AG08396 (cell line): ENCODE measurements at places on chromosomes 5 and 9.

DNA sequence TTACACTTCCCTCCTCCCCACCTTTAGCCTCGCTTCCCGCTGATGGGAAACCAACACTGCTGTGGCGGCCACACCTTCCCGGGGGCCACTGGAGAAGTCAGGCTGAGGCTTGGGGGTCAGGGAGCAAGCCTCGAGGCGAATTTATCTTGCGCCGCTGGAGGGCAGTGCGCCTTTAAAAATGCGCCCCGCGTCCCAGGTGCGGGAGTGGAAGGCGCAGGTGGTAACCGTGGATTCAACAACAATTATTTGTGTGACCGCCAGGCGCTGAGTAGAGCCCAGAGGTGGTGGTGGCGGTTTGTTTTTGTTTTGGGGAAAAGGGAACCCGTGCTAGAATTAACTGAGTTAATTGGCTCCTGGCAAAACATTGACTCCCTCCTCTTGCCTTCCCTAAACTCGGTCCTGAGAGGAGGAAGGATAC lies 1.1 kb downstream of the CFAP77 start:
- peak; percentile 40 for DNase-seq

DNA sequence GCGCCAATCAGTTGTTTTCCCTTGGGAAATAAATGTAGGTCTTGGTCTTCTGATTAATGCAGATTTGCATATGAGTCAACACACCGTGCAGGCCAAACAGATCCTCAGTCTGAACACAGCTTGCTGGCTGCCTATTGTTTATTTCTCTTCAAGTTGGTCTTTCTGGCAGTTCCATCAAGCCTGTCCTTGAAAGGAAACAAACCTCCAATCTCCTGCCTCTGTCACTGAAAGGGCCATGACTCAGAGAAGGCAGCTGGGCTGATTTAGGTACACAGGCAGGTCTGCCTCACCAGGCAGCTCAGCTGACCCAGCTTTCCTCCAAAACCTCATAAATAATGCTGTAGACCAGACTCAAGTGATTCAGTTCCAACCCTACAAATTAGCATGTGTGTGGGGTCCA lies 175.9 kb downstream of the MAN2A1 start:
- peak; percentile 63 for DNase-seq

DNA sequence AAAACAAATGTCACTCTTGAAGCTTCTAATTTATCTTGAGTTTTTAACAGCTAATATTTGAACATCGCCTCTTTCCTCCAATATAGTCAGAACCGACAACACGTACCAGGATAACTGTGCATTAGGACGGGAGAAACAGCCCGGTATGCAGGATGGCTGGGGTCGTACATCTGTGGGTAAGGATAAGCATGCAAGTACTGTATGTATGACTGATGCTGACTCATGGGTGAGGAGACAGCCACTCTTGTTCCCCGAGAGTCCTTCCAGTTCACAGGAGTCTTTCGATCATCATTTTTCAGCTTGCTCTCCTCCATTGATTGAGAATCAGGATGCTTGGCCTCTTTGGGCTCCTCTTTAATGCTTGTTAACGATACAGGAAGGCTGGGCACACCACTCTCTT lies 102.3 kb downstream of the ZNF608 start:
- DNase-seq: no peak

- DNase-seq: no peak
These were observed 112.6 kb downstream of the SAXO1 start for GRCh38 chr9:18920141-18921084.

GRCh38 chr5:176812269-176813259 lies 2.2 kb downstream of the UNC5A start:
- DNase-seq: peak; percentile 72

- no peak for DNase-seq
These were observed 53.9 kb downstream of the CFAP95 start for GRCh38 chr9:69874301-69875060.

DNA sequence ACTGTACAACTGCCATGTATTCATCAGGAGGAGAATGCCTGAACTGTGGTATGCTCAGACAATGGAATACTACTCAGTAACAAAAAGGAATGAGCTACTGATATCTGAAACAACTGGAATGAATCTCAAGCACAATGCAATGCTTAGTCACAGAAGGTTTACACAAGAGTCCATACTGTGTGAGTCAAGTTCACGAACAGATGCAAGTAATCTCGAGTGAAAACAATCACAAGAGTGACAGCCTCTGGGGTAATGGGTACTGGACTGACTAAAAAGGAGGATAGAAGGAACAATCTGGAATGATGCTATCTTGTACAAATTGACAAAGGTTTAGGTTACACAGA lies 19.5 kb upstream of the GOLGA1 start:
- peak; percentile 29 for DNase-seq

DNA sequence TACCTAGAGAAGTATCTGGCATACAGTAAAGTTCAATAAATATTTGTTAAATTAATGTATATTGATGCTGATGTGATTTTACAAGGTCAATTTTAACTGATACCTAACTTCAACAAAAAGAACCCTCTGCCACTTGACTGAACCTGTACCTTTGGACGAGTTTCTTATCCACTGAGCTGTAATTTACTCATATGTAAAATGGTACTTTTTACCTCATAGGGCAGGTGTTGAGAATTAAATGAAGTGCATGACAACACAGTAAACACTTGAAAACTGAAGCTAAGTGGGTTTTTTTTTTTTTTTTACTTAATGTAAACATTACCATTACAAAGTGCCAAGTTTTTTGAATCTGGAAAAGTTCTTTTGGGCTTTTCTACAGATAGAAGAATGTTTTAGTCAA lies 15.4 kb downstream of the NIPSNAP3B start:
- DNase-seq: no peak

- DNase-seq: no peak
These were observed 27.5 kb downstream of the FNIP1 start for GRCh38 chr5:131769336-131769735.

- DNase-seq: no peak
These were observed 12.4 kb upstream of the TYRP1 start for GRCh38 chr9:12680757-12681156.

DNA sequence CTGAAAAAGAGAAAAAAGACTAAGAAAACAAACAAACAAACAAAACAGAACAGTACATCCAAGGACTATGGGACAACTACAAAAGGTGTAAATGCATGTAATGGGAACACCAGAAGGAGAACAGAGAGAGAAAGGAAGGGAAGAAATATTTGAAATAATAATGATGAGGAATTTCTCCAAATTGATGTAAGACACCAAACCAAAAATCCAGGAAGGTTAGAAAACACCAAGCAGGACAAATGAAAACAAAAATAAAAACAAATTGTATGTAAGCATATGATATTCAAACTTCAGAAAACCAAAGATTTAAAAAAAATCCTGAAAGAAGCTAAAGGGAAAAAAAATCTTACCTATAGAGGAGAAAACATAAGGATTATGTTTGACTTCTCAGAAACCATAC lies 125.9 kb upstream of the ACTBL2 start:
- no peak for DNase-seq

GRCh38 chr5:94057655-94058054 lies 316.3 kb upstream of the POU5F2 start:
- DNase-seq: no peak

DNA sequence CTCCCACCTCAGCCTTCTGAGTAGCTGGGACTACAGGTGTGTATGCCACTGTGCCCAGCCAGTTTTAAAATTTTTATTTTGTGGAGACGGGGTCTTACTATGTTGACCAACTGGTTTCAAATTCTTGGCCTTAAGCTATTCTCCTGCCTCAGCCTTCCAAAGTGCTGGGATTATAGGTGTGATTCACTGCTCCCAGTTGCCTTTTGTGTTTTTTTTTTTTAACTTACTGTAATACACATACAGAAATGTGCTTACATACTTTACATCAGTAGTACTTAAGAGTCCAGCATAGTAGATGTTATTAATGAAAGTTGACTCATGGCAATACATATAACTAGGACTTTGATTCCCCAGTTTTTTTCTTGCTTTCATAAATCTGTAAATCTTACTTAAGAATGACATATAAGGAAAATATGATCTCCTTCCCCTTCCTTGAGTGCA lies 4.7 kb downstream of the MAN2A1 start:
- DNase-seq: no peak

- no peak for DNase-seq
These were observed 19.2 kb downstream of the IRF1 start for GRCh38 chr5:132471151-132471907.

GRCh38 chr9:70262948-70263347 lies 4.2 kb downstream of the SMC5 start:
- DNase-seq: no peak

DNA sequence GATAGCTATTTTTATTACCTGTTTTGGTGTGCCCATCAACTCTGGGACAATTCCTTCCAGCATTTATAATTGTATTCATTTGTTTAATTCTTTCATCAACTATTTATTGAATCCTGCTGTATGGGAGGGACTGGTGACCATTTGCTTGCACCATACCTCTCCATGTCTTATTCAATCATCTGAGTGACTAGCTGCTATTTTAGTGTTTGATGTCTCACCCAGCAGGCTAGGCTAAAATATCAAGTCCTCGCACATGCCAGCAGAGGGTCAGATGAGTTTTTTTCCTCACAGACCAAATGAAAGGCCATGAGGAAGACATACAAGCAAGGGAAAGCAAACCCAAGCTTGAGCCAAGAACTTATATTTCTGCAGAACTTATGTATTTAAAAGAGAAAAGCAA lies 63.9 kb downstream of the CETN3 start:
- DNase-seq: no peak

DNA sequence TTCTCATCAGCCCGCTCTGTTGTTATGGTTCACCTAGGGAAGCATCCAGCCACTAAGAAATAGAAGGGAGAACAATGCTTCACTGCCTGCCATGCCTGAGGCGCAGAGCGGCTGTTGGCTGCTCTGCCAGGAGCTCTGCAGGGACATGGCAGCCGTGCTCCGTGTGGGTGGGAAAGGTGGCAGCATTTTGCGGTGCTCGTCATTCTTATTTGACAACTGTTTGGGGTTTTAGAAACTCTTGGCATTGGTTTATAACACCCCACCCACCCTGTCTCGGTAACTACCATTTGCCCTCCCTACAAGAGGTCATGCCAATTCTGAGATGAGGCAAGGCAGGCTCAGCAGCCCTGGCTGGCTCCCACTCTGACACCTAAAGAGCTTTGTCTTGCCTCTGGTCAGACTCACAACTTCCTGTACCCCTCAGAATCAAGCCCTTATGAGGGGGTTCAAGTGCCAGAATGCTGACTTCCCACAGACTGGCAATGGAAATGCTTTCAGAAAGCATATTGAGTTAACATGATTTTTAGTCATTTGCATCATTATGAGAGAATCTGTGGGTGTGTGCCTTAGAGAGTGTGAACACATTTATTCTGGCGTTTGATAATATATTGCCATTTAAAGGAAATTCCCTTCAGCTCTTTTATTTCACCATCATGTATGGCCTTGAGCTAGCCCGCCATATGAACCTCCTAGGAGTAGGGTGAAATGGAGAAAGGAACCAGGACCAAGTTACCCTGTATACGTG lies 288.0 kb upstream of the ANKRD55 start:
- DNase-seq: no peak

- DNase-seq: peak; percentile 79
These were observed 33.3 kb downstream of the NKX2-5 start for GRCh38 chr5:173201636-173202265.

DNA sequence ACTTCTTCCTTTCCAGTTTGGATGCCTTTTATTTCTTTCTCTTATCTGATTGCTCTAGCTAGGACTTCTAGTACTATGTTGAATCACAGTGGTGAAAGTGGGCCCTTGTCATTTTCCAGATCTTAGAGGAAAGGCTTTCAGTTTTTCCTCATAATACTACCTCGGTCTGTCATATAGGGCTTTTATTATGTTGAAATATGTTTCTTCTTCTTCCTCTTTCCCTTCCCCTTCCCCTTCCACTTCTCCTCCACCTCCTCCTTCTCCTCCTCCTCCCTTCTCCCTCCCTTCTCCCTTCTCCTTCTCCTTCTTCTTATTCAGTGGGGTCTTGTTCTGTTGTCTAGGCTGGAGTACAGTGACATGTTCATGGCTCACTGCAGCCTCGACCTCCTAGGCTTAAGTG lies 9.2 kb upstream of the TERT start:
- DNase-seq: no peak

GRCh38 chr5:168658394-168658793 lies 79.2 kb upstream of the PANK3 start:
- DNase-seq: no peak

DNA sequence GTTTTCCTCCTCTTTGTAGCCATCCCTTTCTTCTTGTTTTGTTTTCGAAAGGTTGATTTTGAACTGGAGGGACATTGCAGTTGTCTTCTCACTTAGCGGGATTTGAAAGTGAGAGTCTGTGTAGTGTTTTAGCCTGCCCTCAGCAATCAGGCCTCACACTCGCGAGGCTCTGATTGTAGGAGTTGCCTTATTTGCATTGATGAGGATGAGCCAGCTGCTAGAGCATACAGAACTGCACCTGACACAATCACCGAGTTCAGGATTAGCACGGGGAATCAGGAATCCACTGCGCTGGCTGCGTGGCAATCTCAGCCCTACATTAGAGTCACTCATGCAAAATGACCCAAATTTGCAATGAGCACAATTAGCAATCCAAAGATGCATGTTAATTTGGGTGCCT lies 122.5 kb upstream of the TMEM161B start:
- no peak for DNase-seq

DNA sequence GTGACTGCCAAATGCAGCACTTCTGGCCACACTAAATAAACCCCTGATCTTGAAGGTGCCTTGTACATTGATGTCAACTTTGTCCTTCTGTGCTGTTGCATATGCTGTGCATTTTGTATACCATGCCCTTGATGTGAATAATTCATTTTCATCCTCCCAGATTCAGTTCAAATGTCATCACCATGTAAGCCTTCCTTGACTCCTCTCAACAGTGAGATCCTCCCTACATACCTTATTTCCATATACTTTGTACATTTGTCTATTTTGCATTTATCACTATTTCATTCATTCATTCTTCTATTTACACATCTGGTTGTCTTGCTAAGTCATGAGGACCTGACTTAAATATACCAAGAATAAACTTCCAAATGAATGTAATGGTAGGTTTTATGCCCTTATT lies 273.2 kb upstream of the EFNA5 start:
- no peak for DNase-seq

DNA sequence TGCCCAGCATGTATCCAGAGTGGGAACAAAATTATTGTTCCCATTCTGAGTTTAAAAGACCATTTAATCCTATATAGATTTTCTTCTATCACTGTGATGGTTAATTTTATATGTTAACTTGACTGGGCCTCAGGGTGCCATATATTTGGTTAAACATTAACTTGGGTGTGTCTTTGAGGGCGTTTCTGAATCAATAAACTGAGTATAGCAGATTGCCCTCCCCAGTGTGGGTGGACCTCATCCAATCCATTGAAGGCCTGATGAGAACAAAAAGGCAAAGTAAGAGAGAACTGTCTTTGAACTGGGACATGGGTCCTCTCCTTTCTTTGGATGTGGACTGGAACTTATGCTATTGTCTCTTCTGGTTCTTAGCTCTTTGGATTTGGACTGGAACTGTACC lies 17.3 kb downstream of the RIOK2 start:
- no peak for DNase-seq
